Activated T-cell treated with anti-CD3 and anti-CD28 coated beads, Interleukin-2, amount 50 U/mL, for 48 hours (primary cell): ENCODE measurements at places on chromosomes 11 and 22.

DNA sequence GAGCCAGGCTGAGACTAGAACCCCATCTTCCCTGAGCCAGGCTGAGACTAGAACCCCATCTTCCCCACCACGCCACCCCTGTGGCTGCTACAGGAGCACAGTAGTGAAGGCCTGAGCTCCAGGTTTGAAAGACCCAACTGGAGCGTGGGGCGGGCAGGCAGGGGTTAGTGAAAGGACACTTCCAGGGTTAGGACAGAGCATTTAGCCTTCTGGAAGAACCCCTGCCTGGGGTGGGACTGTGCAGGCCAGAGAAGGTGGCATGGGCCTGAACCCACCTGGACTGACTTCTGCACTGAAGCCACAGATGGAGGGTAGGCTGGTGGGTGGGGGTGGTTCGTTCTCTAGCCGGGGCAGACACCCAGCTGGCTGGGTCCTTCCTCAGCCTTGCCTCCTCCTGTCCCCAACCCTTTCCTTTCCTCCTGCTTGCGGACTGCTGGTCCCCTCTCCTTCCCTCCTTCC is 24.1 kb downstream of the SUN2 start:
- DNase-seq, result no peak

DNA sequence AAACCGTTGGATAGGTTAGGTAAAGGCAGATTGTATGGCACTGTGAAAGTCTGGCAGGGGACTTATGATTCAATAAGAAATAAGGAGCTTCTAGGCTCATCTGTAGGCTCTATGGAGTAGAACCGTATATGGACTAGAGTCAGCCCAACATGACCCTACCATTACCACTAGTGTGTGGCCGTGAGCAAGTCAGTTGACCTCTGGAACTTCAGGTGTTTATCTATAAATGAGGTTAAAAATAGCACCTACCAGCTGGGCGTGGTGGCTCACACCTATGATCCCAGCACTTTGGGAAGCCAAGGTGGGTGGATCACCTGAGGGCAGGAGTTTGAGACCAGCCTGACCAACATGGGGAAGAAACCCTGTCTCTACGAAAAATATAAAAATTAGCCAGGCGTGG is 4.4 kb downstream of the HINFP start:
- no peak for DNase-seq

GRCh38 chr11:134857035-134857434 is 445.0 kb upstream of the B3GAT1 start:
- no peak for DNase-seq

DNA sequence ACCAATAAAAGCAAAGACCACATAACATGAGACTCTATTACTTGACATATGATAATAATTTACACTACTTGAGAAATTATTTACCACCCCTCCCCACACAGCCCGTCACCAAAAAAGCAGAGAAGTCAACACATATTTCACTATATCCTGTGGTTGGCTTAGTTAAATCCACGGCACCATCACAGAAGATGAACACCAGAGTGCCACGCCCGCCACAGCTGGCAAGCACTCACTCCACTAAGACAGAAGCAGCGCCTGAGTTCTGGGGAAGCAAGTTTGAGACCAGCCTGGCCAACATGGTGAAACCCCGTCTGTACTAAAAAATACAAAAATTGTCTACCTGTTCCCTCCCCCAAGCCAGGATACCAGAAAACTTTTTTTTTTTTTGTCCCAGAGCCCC is 53.1 kb downstream of the PACSIN2 start:
- DNase-seq, result no peak

- DNase-seq, result no peak
These were observed 29.9 kb downstream of the SHANK2 start for GRCh38 chr11:71222318-71223080.
